ENCODE measurements at places on chromosomes 5 and 9.

- no peak for DNase-seq
Observed at GRCh38 chr5:101720033-101720432, 576.1 kb downstream of the SLCO4C1 start.

- no peak for DNase-seq
Observed at GRCh38 chr9:99885747-99886146, 20.7 kb upstream of the STX17 start.

DNA sequence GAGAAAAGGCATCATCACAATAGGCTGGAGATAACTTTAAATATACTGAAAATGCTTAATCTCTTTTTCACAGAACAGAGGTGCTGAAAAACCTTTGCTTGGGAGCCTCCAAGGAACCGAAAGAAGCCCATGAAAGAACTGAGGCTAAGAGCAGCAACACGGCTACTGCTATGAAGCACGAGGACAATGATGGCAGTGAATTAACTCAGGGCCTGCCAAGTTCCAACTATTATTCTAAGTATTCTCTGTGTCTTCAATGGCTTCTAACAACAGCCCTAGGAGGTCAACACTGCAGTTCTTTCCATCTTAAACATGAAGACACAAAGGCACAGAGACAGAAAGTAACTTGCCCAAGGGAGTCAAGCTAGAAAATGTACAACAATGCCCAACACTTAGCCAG, 293.0 kb upstream of the DAP start:
- no peak for DNase-seq

DNA sequence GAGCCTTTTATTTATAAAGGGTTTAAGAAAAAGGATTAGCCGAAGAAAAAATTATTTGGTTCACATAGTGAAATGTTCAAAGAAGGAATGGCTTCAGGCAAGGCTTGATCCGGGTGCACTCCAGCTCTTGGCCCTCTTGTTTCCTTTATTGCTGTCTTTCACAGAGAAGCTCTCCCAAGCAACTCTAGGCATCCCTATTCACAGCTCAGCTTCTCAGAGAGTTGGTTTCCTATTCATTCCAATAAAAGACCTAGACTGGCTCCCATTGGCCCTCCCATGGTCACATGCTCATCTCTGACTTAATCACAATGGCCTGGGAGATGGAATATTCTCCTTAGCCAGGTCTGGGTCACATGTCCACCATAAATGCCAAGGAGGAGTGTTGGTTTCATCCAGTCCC, 9.4 kb upstream of the FGFR4 start:
- DNase-seq = no peak

GRCh38 chr5:89421035-89421434, 538.1 kb upstream of the MEF2C start:
- DNase-seq = no peak

GRCh38 chr5:151864061-151864748, 60.4 kb downstream of the GLRA1 start:
- no peak for DNase-seq

DNA sequence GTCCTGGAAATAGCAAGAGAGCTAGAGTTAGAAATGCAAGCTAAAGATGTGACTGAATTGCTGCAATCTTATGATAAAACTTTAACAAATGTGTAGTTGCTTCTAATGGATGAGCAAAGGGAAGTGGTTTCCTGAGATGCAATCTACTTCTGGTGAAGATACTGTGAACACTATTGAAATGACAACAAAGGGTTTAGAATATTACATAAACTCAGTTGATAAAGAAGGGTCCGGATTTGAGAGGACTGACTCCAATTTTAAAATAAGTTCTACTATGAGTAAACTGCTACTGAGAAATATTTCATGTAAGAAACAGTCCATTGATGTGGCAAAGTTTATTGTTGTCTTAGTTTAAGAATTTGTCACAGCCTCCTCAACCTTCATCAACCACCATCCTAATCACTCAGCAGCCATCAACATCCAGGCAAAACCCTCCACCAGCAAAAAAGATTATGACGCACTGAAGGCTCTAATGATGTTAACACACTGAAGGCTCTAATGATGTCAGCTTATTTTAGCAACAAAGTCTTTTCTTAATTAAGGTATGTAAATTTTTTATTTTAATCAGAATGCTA, 376.2 kb downstream of the CDH10 start:
- DNase-seq = no peak

DNA sequence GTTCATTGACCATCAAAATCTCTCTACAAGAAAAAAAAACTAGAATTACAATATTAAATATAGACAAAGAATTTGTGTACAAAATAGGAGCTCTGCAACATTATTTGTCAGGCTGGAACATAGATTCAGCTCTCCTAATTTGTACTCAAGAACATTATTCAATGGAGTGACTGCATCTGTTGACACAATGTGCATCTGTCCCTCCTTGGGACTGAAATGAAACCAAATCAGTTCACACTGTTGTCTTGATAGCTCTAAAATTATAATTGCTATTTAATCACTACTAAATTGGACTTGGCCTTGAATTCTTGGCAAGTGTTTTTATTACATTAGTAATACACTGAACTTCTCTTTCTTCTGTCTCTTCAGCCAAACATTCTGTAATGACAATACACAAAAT, 47.7 kb downstream of the FTMT start:
- DNase-seq = no peak

- DNase-seq = no peak
Observed at GRCh38 chr9:134709512-134710270, 68.1 kb downstream of the COL5A1 start.

DNA sequence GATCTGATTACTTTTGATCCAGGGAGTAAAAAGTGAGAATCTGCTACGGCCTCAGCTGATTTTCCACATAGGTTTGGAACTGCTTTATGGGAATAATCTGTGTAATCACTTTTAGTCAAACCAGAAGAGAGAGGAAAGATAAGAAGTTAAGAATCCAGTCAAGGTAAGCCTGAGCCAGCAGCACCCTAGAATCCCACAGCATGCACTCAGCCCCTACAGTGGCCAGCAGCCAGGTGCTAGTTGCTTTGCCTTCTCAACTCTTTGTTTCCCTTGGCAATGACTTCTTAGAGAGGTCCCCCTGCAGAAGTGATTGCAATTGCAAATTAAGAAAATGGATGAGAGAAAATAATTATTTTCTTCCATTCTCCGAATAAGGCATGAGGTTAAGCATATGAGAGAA, 59.7 kb upstream of the TMED7 start:
- no peak for DNase-seq

GRCh38 chr5:1144638-1145396, 33.0 kb upstream of the SLC12A7 start:
- DNase-seq = no peak

GRCh38 chr5:119512277-119512676, 60.0 kb downstream of the HSD17B4 start:
- DNase-seq = no peak

DNA sequence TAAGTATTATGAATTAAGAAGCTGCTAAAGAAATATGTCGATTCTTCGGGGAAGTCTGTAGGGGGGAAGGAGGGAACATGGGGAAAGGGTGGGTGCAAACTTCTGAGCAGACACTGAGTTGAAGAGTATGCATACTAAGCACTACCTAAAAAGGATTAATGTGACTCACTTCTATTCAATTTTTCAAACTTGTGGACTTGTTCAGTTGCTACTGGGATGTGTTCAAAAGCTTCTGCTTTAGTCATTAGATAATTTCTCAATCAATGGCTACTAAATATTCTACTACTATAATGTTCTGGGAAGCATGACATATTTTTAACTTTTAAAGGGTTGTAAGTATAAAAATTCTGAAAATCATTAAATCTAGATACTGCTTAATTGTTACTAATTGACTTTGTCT, 109.7 kb upstream of the FER start:
- no peak for DNase-seq

GRCh38 chr5:109099081-109099480, 310.7 kb downstream of the PJA2 start:
- no peak for DNase-seq

All from activated CD4-positive, alpha-beta T cell treated with anti-CD3 and anti-CD28 coated beads, Interleukin-2, Interleukin-6, amounts not matched to agents 100 ng/mL and 50 ng/mL, durations not matched to agents 16 hours and 8 hours (primary cell).